Colonic mucosa (tissue), 4 donors: ENCODE measurements at places on chromosomes 6 and 20. TPM values are rescaled to one million over a fixed set of nuclear protein-coding genes. Genes with fewer than 3 reads are reported as not detected.

The PNLDC1 gene
- total RNA-seq, result not detected

The OVOL2 gene
- 13.5 TPM for total RNA-seq

The CHMP4B gene
- 227 TPM for total RNA-seq

The SLC12A5 gene
- total RNA-seq, result 0.96 TPM
